ENCODE measurements at places on chromosomes 7 and 10.

DNA sequence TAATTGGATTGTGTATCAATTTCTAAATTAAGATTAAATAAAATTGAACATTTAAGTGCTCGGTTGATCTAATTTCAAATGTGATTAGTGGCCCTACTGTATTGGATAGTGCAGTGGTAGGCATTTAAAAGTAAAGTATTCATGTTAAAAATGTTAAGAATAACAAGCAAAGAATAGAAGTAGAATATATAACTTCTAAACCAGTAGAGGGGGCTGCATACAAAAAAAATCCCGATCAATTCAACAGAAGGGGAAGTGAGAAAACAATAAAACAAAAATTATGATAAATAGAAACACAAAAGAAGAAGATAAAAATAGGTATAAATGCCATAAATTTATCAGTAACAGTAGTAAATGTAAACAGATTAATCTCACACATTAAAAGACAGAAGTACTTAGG lies 24.9 kb upstream of the WDFY4 start:
- no peak for DNase-seq

DNA sequence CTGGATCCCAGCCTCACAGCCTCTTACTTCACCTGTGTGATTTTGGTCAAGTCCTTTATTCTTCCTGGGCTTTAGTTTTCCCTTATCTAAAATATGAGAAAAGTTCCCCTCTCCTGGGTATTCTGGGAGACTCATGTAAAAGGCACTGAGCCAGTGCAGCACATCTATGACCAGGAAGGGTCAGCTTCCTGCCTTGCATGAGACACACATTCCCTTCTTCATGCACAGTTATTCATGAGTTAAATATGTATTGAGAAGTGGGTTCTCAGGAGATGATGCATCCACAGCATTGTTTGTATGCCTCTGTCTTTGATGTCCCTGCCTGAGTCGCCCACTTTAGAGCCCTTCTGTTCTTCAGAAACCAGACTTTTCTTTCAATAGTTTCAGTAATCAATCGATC lies 33.3 kb downstream of the EGFR start:
- no peak for DNase-seq

DNA sequence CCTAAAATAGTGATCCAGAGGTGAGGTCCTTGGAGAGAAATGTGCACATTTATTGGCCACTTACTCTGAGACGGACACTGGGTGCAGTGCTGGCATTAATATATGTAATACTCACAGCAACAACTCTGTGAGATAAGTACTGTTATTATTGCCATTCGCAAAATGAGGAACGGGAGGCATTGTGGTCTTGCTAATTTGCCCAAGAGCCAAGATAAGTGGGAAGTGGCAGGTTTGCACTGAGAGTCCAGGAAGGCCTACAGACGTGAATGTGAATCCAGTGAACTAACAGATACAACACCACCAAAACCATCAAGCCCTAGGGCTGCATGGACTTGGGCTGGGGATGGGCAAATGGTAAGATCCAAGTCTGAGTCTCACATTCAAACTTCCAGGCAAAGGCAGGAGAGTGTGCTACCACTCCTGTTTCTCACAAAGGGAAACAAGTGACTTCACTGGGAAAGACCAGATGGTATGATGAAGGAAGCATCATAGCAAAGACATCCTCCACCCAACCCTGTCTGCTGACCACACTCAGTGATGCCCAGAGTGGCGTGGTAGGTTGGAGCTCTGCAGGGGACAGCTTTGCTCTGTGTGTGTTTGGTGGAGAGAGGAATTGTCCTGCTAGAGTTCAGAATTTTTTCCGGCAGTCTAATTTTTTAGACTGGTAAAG lies 19.2 kb downstream of the TMEM273 start:
- no peak for DNase-seq

- DNase-seq = no peak
Observed at GRCh38 chr7:76506081-76506440, 4.3 kb upstream of the UPK3B start.

DNA sequence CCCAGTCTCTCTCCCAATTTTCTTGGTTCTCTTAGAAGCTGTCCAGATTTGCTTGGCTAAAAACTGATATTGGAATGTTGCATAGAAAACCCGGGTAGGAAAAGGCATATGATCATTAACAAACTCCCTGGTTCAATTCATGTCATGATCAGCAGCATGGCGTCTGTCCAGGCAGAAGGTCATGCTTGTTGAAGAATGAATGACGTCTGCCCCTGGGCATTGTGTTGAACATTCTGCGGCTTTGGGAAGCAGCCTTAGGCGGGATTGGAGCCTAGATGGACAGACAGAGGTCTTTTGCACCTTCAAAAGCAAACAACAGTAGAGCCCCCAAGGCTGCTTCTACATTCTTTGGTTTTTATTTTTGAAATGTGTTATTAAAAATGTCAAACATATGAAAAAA lies 7.7 kb upstream of the MINDY3 start:
- DNase-seq = no peak

GRCh38 chr10:104328896-104329710 lies 9.2 kb downstream of the ITPRIP start:
- peak; percentile 90 for DNase-seq

DNA sequence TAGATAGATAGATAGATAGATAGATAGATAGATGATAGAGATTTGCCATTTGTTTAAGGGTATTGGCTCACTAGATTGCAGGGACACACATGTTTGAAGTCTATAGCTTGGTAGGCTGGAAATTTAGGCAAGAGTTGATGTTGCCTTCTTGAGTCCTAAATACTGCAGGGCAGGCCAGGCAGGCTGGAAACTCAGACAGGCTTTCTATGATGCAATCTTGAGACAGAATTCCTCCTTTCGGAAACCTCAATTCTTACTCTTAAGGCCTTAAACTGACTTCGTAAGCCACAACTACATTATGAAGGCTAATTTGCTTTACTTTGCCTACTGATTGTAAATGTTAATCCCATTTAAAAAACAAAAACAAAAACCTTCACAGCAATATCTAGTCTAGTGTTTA lies 322.9 kb upstream of the AKR1E2 start:
- no peak for DNase-seq

DNA sequence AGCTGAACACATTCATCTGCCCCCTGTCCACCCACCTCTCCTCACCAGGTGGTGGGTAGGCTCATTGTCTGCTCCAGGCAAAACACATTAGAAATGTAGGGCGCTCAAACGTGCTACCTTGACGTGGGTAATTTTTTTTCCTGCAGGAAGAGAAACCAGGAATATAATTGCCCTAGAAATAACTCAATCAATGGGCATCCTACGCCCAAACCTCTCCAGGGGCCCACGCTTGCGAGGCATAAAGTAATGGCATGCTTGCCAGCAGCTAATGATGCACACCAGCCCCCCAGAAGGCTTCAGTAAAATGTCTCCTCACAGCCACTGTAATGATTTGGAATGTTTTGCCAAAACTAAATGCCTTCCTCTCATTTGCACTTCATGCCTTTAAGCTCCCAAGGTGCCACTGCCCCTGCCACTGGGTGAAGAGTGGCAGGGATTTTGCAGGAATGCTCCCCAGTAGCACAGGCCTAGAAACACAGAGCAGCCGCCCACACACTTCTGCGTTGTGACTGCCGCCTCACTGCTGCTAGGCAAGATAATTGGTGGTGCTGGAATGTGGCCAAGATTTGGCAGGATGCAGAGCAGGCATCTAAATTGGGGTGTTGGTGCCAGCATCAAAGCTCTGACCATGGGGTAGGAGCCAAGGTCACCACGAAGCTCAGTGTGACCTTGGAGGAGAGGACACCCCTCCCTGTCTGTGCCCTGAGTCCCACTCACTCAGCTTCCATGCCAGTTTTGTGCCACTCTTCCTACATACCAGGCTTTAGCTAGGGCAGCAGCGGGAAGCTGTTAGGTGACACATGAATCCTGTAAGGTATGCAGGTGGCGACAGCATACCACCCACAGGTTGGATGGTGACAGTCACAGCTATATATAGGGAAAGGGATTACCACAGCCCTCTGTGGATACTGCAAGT lies 48.7 kb upstream of the PPP1R3C start:
- no peak for DNase-seq

GRCh38 chr10:74973741-74974392 lies 137.6 kb upstream of the SAMD8 start:
- no peak for DNase-seq

DNA sequence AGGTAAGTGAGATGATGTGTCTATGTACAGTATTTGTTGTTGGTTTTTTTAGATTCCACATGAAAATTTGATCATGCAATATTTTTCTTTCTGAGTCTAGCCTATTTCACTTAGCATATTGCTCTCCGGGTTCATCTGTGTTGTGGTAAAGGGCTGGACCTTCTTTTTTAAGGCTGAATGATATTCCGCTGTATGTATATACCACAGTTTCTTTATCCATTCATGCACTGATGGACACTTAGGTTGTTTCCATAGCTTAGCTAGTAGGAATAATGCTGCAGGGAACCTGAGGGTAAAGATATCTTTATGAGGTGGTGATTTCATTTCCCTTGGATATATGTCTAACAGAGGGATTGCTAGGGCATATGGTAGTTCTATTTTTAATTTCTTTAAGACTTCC lies 80.8 kb downstream of the FAM107B start:
- DNase-seq = no peak

DNA sequence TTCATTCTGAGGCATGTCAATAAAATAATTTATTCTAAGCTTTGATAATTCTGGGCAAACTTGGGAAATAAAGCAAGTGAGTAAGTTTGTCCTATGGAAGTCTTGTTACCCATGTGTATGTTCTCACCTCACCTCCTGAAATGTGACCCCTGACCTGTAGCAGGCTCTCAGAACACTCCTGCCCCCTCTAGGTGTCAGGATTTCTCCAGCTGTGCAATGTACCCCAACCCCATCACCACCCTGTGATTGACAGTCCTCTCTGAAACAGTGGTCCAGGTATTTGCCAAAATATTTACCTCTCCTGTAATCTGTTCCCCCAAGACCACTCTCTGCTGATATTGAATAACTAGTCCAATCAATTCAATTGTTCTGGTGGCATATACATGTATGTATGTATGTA lies 122.6 kb upstream of the PTER start:
- DNase-seq = peak; percentile 9

- DNase-seq = no peak
Observed at GRCh38 chr10:6671976-6672375, 91.9 kb upstream of the PRKCQ start.

DNA sequence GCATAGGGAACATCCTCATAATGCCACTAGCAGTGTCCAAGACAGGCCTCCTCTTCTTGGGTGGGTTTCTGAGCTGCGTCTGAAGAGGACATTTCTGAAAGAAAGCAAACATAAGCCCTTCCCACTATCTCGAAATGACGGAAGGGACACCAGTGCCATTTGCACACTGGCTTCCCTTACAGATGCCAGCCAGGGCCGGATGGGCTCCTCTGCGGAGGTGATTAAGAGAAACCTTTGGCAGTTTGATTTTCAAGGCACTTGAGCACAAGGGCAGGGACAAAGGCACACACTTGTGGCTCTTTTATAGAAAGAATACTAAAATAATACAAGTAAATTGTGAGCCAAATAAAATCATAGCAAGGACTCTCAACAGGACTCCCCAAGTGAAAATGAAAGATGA lies 106.6 kb upstream of the CELF2 start:
- no peak for DNase-seq
